ENCODE measurements at places on chromosomes 1 and 21.

- DNase-seq: no peak
Observed at GRCh38 chr1:62337706-62338631, 18.7 kb upstream of the KANK4 start.

GRCh38 chr1:84303314-84303830, 1.9 kb downstream of the SAMD13 start:
- no peak for DNase-seq

DNA sequence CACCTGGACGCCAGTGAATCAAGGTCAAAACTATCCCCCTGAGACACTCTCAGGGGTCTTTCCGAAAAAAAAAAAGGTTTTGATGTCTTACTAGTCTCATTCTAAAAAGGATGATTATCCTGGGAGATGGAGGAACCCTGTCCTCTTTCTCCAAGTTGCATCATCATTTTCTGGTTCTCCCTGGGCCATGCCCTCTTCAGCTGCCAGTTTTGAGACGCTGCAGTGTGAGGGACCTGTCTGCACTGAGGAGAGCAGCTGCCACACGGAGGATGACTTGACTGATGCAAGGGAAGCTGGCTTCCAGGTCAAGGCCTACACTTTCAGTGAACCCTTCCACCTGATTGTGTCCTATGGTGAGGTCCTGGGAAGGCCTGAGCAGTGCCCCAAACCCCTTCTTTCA, 3.5 kb downstream of the FCRLA start:
- no peak for DNase-seq

DNA sequence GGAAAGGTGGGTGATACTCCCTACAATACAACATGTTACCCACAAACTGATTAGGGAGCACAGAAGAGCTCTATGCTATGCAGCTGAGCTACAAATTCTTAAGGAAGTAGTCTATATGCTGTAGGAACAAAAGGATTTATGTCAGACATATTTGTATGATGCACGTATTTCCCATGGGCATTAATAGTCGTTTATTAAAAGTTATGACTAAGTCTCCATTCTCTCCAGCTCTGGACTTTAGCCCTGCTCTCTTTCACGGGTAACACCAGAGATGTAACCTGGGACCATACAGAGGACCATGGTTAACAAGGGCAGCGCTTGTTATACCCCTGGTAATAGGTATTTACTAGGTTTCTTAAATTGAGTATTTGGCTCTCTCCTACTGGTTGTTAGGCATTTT, 168.2 kb upstream of the C1orf105 start:
- DNase-seq: no peak

DNA sequence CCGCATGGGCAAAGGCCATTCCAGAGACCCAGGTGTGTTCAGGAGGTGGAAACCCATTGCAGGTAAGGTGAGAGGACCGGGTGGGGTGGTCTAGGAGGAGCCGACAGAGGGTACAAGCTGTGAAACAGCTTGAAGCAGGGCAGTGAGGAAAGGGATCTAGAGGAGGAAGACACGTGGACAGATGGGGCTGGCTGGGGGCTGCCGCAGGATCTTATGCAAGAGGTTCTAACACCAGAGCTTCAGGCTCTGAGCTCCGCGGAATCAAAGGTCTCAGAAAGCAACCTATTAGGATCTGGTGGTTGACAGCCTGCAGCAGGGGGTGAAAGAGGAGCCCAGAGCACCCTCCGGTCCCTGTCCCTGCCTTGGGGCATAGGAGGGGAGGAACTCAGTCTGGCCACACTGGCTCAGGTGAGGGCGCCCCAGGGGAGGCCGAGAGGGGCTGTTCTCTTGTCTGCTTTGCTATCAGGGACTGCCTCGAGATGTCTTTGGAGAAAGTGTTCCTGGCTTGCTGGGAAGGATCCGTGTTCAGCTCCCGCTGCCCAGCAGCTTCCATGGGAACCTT, 1.9 kb downstream of the TFF1 start:
- no peak for DNase-seq

DNA sequence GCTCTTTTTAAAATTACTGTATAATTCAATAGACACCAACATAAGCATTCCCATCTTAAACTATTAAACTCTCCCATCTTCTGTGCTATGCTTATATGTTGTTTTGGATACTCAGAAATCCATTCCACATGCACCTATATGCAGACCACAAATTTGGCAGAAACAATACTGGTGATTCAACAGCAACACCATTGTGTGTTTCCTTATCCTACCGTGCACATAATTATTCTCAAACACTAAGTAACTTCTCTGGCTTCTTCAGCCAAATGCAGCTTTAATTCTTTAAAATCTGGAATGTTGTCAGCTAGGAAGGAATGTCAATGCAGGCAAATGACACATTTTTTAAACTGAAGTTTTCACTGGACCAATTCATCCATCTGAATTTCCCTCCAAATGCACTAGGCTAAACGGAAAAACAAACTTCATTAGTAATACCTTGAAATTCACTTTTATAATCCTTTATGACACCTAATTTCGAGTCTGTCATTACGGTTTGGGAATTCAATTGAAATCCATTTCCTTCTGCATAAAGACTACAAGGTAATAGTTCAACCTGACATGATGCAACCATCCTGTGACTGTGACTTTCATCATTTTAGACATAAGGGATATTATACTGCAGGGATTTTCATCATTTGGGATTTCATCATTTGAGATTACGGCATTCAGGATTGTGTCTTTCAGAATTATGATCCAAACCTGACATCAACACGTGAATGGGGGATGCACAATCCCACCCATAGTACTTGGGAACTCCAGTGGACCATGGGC, 308.5 kb downstream of the LTN1 start:
- DNase-seq: no peak

- no peak for DNase-seq
Observed at GRCh38 chr1:233320023-233320422, 7.5 kb upstream of the MAP3K21 start.

DNA sequence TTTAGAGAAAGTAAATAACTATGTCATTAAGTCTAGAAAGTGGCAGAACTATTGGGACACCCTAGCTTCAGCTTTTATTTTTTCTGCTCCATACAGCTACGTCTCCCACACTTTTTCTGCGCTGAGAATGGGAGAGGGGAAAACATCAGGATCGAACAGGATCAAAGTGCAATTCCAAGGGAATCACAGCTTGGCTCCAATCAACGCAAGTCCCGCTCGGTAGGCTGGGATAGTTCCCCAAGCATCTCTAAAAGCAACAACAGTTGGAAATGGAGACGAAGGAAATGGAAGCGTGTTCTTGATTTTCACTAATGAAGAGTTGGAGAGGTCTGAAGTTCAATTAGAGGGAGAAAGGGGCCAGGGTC, 536 bp downstream of the HMGCL start:
- no peak for DNase-seq

- DNase-seq: peak; percentile 16
Observed at GRCh38 chr1:36446271-36446670, 4.0 kb downstream of the OSCP1 start.

- no peak for DNase-seq
Observed at GRCh38 chr21:45211661-45212060, 76.0 kb downstream of the POFUT2 start.

DNA sequence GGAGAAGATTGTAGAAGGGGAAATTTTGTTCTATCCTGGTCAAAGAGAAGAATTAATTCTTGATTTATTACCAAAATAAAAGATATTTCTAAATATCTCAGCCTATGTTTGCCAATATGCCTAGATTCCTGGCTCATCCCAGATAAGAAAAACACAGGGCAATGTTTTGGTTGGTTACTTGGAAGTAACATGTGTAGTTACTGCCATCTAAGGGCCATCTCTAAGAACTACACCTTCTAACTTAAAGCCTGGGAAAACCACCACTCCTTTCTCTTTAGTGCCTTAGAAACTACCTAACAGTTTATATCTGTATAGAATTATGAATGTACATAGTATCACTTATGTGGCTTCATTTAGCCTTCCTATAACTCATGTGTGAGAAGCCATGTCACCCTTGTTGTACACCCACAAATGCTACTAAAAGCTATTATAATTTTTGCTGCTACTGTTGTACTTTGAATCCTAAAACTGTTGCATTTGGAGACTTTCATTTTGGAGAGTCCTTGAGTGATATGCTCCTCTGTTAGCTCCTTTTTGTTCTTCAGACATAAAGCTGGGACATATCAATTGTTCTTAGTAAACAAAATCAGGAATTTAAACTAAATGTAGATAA, 4.5 kb downstream of the AIM2 start:
- DNase-seq: no peak

GRCh38 chr1:57996400-57996799, 550.1 kb downstream of the OMA1 start:
- no peak for DNase-seq

DNA sequence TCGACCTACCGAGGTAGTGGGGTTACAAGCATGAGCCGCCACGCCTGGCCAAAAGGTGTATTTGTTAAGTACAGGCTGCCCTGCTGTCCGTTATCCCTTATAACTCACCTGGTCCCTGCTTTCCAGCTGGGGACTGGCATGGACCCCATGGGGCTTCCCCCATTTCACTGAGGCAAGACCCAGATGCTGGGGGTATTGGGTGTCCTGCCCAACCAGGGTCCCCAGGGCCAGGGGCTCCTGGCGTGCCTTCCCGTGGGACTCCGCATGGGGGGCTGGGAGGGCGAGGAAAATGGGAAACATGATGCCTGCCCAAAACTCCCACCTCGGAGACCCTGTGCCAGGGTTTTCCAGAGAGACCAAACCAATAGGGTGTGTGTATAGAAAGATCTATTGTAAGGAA, 64.4 kb downstream of the FAAP20 start:
- no peak for DNase-seq

DNA sequence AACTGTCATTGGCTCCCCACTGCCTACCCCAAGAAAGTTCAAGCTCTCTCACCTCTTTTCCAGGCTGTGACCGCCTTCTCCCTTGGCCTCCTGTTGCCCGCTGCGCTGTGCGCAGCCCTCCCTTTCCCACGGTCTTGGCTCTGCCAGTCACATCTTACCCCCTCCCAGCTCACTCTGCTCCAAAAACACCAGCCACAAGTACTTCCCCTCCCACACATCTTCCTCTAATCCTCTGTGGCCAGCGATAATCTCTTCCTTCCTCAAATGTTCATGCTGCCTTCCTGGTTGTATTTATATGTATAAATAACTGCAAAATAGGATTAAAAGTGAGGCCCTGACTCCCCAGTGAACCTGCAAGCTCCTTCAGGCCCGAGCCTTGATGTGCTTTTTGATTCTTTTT, 81.8 kb downstream of the AJAP1 start:
- DNase-seq: no peak

DNA sequence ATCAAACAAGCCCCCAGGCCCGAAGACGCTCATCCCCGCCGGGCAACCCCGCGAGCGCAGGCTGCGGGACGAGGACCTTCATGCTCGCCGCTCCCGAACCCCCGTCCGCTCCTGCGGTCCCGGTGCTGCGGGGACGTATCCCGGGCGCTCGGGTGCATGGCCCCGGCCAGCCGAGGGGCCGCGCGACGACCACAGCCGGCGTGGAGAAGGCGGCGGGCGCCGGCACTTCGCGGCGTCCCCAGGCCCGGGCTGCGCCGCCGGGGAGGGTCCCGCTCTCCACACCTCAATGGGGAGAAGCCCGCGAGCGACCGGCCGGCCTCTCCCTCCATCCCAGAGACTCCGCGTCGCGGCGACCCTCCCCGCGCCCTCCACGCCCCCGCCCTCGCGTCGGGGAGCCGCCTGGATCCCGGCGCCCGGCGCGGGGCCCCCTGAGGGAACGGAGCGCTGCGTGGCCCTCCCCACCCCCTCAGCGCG, 401 bp downstream of the ERRFI1 start:
- DNase-seq: no peak

DNA sequence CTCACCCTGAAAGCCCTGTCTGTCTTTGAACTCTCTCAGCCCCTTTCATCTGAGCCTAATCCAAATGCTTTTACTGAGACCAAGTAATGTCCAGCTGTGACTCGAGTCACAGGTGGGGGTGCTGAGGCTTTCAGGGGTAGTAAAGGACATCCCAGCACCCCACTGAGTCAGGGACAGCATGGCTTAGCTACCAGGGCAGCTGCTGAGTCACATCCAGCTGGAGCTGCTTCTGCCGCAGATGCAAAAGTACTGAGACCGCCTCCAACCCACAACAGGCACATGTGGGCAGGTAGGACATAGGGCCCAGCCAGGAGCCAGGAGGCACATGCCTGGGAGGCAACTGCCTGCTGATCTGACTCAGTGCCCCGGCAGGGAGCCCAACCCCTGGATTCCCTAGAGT, 6.7 kb upstream of the VSIG8 start:
- no peak for DNase-seq

DNA sequence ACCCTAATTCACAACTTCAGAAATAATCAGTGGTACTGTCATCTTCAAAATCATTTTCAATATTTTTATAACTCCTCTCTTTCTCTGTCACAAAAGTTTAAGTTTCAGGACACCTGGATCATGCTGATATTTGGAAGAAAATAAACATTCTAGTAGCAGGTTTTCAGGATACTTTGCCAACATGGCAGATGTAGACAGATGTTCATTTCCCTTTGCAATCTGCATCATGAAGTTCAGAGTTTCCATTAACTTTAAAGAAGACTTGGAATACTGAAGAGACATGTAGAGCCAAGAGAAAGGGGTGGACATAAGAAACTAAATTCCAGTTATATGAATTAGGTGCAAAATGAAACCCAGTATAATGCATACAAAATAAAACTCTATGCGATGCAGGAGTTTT, 218.1 kb downstream of the USH2A start:
- DNase-seq: no peak

DNA sequence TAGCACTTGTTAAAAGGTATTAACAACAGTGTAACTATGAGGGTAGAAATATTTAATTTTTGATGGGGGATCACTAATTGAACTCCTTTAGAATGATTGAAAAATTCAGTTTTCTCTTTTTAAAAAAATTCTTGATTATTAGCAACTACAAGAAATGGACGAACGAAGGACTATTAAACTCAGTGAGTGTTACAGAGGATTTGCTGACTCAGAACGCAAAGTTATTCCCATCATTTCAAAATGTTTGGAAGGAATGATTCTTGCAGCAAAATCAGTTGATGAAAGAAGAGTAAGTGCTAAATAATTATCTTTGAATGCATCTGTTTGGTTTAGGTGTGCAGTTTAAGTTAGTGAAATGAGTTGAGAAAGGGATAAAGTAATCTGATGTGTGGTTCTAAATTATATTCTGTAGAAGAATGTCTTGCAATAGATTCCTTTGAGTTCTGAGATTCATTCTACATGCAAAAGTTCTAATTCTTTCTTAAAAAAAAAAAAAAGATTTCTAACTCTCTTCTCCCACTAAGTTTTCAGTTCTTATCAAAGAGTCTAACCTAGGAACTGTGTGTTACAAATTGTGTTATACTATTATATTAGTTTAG, 85.0 kb downstream of the FNBP1L start:
- no peak for DNase-seq

DNA sequence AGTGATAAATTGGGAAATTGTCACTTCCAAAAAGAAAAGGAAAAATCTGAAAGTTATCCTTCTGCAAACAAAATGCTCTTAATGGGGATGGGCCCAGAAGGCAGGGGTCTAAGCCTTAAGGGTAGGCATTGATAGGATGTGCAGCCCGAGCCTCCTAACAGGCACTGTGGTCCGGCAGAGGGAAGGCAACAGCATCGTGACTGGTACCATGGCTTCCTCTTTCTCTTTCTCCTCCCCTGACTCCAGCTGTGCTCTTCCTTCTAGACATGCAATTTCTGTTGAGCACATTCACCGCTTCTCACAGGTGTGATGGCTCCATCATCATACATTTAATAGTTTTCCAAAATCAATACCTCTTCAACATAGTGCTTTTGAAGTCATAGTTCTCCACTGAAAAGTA, 91.5 kb downstream of the SELENOF start:
- no peak for DNase-seq

Measured in NCI-H524 treated with DMSO at 0.1 percent for 48 hours (cell line).